Adipose tissue (tissue), 3 donors: ENCODE measurements at places on chromosomes 12 and 14. TPM values are rescaled to one million over a fixed set of nuclear protein-coding genes. Genes with fewer than 3 reads are reported as not detected.

Gene SCAF11
- polyA plus RNA-seq, result 14.6 TPM

Gene IL22
- not detected for polyA plus RNA-seq

Gene ETFBKMT
- 2.1 TPM for polyA plus RNA-seq

Gene FGF6
- polyA plus RNA-seq, result not detected

Gene SLC4A8
- 0.31 TPM for polyA plus RNA-seq

Gene GPX2
- polyA plus RNA-seq, result 2.9 TPM

Gene ZFYVE1
- polyA plus RNA-seq, result 6.7 TPM

Gene ATL1
- 4.1 TPM for polyA plus RNA-seq

Gene POTEG
- polyA plus RNA-seq, result not detected

Gene SYT1
- polyA plus RNA-seq, result 0.10 TPM

Gene CMTM5
- 0.26 TPM for polyA plus RNA-seq
